Tibial nerve (tissue), 4 donors: ENCODE measurements at places on chromosomes 1 and 21. TPM values are rescaled to one million over a fixed set of nuclear protein-coding genes. Genes with fewer than 3 reads are reported as not detected.
A peak's percentile ranks its signal among the peaks of the same experiment; 100 is the strongest.

DNA sequence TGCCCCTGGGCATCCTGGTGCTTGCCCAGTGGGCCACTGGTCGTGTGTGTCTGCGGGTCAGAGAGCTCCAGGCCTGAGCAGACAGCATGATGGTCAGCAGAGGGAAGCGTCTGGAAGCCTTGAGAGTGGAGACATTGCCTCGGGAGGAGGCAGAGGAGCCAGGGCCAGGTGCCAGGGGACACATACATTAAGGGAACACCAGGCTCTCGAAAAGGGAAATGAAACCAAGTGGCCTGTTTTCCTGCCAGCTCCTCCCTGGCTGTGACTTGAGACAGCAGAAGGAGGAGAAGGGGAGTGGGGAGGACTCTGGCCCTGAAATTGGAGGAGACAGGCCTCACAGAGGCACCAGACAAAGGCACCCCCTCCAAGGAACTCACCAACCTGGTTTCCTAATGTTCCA lies 62.4 kb upstream of the LRP8 start:
- DNase-seq: peak; percentile 55

GRCh38 chr1:239315631-239316217 lies 70.6 kb upstream of the CHRM3 start:
- DNase-seq: no peak

APOBEC4 gene
- not detected for total RNA-seq

- peak; percentile 70 for DNase-seq
Measured at GRCh38 chr1:32992489-32993323, 28.1 kb upstream of the RNF19B start.

- peak; percentile 17 for DNase-seq
Measured at GRCh38 chr1:116066868-116067565, 44.2 kb upstream of the MAB21L3 start.

- peak; percentile 24 for DNase-seq
Measured at GRCh38 chr1:51236531-51237350, 668 bp downstream of the RNF11 start.

DNA sequence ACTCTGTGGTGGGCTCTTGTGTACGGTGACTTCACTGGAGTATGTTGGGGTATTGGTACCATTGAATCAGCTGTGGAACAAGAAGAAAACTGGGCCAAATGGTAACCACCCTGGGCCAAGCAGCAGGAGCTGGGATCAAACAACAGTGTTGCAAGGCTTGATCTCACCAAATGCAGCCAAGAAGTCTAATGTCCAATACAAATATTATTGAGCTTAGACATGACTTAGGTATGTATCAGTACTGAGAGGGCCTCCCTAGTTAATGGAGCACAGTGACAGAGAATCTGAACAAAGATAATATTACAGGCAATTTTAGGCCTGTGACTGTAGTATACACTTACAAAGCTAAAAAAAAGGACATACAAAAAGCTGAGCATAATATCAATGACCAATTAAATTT lies 604.8 kb downstream of the PLA2G4A start:
- no peak for DNase-seq

OR2L8 gene
- total RNA-seq: 0.63 TPM

DNA sequence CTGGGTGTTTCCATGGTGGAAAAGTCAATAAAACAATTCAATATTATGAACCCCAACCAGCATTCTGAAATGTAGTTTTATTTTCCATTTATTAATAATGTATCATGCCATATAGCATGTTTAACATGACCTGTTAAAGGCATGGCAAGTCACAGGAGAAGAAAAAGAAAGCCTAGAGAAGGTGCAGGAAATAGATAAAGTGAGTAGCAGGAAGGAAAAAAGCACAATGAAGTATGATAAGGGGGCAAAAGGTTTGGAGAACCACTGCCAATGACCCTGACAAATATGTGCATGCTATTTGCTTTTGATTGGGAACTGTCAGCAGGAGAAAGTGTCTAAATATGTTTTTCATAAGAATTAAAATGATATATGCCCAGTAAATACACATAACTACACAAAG lies 85.6 kb downstream of the HMCN1 start:
- no peak for DNase-seq

- no peak for DNase-seq
Measured at GRCh38 chr1:82491301-82492048, 690.7 kb downstream of the ADGRL2 start.
